ENCODE measurements at places on chromosomes 2 and 18.

GRCh38 chr2:21361957-21362486, 238.3 kb downstream of the TDRD15 start:
- DNase-seq: no peak

- peak; percentile 28 for DNase-seq
Observed at GRCh38 chr2:28976584-28976983, 4.5 kb upstream of the TOGARAM2 start.

DNA sequence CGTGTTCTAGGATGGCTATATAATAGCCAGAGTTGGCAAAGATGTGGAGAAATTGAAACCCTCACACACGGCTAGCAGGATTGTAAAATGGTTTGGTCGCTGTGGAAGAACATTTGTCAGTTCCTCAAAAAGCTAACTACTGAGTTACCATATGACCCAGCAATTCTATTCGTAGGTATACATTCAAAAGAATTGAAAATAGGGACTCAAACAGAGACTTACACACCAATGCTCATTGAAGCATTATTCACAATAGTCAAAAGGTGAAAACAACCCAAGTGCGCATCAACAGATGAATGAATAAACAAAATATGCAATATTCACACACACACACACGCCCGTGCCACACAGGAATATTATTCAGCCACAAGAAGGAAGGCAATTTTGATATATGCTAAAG, 98.7 kb downstream of the PLA2R1 start:
- DNase-seq: no peak

GRCh38 chr18:59760212-59760611, 63.0 kb upstream of the CCBE1 start:
- no peak for DNase-seq

- no peak for DNase-seq
Observed at GRCh38 chr18:7855671-7856070, 288.6 kb downstream of the PTPRM start.

Data from astrocyte of the spinal cord (primary cell).